ENCODE measurements at places on chromosomes 2 and 18.

DNA sequence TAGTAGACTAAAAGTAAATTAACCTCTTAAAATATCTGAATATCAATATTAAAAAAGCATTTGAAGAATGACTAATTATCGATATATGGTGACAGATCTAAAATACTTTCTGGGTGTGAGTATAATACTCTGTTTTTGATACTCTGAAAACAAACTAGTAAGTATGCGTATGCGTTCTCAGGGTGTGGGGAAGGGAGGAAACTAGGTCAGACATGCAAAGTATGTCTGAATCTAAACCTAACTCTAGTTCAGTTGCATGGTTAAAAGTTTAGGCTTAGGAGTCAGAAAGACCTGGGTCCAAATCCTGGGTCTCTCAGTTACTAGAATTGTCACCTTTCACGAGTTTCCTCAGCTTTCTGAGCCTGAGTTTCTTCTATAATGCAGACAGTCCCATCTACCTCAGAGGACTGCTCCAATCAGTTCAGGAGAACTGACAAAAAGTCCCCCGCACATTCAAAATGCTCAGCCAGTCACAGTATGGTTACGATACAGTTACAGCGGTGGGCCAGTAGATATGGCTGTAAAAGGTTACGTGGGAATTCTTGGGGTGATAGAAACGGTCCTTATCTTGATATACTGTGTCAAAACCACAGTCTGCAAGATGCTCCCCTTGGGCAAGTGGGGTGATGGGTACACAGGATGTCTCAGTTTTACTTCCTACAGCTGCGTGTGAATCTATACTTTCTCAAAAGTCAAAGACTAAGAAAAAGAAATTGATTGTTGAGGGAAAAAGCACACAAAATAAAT is 29.2 kb downstream of the UNC50 start:
- DNase-seq, result no peak

GRCh38 chr2:120291401-120292311 is 39.0 kb downstream of the RALB start:
- no peak for DNase-seq

GRCh38 chr2:112985090-112985489 is 7.3 kb downstream of the IL36G start:
- no peak for DNase-seq

DNA sequence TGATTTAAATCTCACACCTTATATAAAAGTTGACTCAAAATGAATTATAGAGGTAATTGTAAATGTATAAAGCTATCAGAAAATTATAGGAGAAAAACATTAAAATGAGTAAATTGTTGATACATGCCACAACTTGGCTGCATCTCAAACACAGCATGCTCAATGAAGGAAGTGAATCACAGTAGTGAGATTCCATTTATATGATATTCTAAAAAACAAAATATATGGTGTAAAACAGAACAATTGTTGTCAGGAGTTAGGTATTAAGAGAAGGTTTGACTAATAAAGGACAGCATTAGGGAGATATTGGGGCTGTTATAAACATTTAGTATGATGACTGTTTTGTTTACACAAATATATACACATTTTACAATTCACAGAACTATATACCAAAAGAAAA is 356.6 kb upstream of the CELF4 start:
- no peak for DNase-seq

All from tibial nerve (tissue), 4 donors.